NCI-H2081 treated with DMSO at 0.1 percent for 48 hours (cell line): ENCODE measurements at places on chromosomes 12 and 14.

- DNase-seq, result no peak
Observed at GRCh38 chr12:14948672-14949071, 10.3 kb upstream of the ERP27 start.

DNA sequence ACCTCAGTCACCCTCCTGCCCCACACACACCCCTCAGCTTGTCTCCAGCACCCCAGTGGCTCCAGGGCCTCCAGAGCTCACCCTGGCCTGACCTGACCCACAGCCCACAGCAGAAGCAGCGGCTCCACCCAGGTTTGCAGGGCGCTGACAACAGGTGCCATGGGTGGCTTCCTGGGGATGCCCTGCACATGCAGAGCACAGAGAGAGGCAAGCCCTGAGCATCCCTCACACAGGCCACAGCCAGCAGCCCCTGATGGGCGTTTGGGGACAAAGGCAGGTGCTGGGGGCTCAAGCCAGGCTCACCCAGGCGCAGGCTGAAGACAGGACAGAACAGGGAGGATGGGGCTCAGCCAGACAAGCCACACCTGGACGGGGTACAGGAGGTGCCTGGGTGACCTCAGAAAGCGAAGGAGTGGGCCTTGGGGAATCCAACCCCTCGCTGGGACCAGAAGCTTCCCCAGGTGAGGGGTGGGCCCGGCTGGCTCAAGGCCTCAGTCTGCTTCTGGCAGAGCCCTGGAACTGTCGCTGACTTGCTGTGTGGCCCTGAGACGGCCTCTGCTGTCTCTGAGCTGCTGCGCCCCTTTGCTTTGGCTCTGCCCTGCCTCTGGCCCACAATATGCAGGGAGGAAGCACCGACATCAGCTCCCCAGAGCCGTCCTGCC lies 10.6 kb downstream of the ARL6IP4 start:
- DNase-seq, result no peak

DNA sequence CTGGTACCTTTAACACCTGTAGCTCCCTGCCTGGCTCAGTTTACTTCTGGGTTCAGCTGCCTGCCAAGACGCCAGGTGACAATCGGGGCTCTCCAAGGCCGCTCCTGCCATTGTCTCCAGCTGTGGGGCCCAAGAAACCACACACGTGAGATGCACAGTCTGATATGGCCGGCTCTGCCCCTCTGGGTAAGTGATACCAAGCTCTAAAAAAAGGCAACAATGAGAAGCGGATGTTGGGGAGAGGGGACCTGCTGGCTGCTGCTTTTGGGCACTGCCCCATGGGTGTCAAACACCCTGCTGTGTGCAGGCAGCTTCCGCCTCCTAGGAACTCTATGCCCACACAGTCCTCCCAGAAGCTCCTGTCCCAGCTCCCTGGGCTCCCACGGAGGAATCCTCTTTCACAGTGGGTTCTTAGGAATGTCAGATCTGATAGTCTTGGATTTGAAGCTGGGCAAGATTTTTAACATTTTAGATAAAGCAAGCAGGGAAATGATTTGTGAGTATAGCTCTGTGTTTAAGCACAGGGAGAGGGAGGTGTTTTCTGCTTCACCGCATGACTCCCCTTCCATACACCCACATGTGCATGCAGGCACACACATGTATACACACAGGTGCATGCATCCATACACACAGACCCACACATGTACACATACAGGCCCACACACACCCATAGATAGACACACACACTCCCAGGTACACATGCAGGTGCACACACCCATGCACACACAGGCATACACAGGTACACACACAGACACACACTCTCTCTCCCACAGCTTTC lies 1135.8 kb downstream of the BCL11B start:
- no peak for DNase-seq

DNA sequence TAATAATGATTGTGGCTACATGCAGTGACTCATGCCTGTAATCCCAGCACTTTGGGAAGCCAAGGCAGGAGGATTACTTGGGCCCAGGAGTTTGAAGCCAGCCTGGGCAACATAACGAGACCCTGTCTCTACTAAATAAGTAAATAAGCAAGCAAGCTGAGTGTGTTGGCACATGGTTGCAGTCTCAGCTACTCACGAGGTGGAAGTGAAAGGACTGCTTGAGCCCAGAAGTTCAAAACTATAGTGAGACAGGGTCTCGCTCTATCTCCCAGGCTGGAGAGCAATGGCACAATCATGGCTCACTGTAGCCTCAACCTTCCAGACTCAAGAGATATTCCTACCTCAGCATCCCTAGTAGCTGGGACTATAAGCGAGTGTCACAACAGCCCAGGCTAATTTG lies 64.7 kb downstream of the RPS6KA5 start:
- DNase-seq, result no peak

- no peak for DNase-seq
Observed at GRCh38 chr12:4566474-4566873, 4.5 kb downstream of the DYRK4 start.

- DNase-seq, result no peak
Observed at GRCh38 chr14:50675597-50675996, 7.5 kb upstream of the SAV1 start.

DNA sequence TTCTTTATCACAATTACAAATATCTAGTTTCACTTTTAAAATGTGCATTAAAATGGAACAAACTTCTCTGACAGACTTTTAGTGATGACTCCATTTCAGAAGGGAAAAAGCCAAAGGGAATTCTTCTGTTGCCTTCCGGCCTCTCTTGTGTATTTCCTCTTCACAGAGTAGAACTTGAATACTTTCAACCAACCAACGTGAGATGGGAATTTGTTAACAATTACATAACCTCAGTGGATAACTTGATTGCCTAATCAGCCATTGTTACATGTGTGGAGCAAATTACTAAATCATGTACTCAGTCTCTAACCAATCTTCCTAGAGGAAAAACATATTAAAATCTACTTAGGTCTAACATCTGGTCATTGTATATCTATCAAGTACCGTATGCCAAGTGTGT lies 291.1 kb downstream of the SYT1 start:
- DNase-seq, result no peak

DNA sequence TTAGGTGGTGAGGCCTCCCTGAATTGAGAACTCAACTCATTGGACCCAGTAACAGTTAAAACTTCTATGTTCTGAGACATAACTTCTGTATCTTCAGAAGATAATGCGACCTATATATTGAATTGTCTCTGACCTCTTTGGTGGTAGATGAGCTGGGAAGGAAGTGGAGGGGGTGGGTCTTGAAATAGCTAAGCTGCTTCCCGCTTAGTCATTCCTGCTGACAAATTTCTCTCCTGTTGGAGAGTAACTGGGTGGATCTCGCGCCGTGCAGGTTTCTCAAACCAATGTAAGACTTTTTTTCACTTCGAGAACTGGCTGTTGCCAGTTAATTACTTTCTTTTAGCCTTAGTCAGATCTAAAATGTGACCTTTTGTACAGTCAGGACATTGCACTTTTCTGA lies 100.8 kb downstream of the PPHLN1 start:
- DNase-seq, result no peak

GRCh38 chr14:105088812-105089745 lies 23.8 kb upstream of the GPR132 start:
- DNase-seq, result no peak

DNA sequence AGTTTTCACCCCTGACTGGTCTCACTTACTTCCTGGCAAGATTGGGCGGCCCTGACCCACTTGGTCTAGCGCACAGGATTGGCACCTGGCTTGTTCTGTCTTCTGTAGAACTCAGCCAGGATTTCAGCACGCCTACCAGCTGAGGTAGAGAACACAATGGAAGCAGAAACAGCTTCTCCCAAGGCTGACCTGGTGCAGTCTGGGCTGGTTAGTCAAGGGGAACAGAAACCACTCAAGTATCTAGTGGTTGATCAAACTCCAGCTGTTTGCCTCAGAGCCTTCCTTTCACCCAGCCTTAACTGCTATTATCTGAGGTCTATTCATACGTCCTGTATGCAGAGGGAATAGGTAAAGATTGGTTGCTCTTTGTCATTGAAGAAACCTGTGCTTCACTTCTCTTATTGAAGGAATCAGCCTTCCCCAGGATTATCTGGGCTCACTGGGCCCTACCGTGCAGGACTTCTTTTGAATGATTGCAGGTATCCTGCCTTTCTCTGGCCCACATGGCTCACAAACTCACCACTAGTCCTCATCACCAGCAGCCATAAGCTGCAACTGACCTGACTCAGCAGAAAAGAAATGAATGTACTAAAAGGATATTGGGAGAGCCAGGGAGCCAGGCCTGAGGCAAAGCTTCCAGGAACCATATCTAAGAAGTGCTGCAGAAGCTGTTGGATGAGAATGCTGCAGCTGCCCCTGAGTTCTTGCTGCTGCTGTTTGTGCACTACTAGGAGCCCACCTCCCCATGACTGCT lies 2.5 kb upstream of the PLEKHD1 start:
- DNase-seq, result no peak

GRCh38 chr14:85334316-85334715 lies 195.6 kb upstream of the FLRT2 start:
- no peak for DNase-seq

GRCh38 chr12:10366875-10367274 lies 23.0 kb downstream of the KLRK1 start:
- peak; percentile 65 for DNase-seq

- DNase-seq, result no peak
Observed at GRCh38 chr12:121925358-121925695, 6.9 kb downstream of the CFAP251 start.

- DNase-seq, result no peak
Observed at GRCh38 chr12:110896559-110896958, 23.8 kb downstream of the MYL2 start.

- no peak for DNase-seq
Observed at GRCh38 chr14:68589447-68590200, 203.2 kb downstream of the ZFP36L1 start.

GRCh38 chr12:50661300-50662115 lies 102.4 kb upstream of the ATF1 start:
- no peak for DNase-seq

GRCh38 chr14:72945356-72946027 lies 19.2 kb downstream of the DCAF4 start:
- DNase-seq, result no peak

GRCh38 chr14:49497725-49498348 lies 88.3 kb downstream of the RPS29 start:
- DNase-seq, result peak; percentile 47

DNA sequence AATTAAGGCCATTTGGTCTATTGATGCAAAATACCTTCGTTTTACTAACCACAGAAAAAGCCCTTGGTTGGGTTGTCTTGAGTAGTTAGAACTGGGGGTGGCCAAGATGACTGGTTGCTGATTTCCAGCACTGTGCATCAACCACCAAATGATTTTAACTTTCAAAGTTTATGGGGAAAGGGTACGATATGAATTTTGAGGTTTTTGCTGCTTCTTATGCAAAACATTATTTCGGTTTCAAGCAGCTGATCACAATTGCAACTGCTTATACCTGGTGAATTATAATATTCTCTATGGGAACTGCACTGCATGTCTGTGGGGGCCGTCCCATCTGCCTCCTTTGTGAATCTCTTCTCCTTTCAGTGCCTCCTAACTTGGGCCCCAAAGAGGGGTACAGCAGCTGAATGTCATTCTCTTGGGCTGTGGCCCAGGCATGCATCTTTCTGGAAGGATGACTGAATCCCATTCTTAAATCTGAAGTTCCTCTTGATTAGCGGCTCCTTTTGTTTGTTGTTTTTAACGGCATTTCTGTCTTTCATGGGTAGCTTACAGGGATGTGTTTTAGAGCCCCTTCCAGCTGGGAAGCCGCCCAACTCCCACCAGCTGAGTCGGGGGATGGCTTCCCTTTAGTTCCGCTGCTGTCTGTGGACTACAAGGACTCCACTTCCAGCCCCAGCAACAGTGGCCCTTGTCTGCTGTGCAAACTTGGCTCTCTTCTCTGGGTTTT lies 479.8 kb downstream of the ZFP36L1 start:
- no peak for DNase-seq

DNA sequence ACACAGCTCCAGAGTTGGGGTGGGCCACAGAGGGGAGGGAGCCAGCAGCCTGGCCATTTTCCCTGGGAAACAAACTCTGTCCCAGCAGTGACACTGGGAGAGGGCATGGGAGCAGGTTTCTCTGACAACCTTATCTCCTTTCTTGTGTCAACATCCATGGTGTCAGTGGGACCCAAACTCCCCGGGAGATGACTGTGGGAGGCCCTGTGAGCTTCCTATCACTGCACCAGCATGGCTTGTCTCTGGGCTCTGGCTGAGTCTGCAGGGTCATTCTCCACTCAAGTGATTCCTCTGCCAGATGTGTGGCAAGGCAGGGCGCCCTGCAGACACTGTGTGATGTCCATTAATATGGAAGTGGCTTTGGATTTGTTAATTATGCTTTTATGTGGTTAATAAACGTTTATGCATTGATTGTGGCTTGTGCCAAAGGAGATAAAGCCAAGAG lies 10.1 kb downstream of the LRTM2 start:
- no peak for DNase-seq

GRCh38 chr14:103057372-103058163 lies at the start of gene CDC42BPB:
CDC42BPB (minus strand) TSS chr14:103057549; CDS start chr14:103057173, 376 bp downstream.
- DNase-seq, result peak; percentile 10

DNA sequence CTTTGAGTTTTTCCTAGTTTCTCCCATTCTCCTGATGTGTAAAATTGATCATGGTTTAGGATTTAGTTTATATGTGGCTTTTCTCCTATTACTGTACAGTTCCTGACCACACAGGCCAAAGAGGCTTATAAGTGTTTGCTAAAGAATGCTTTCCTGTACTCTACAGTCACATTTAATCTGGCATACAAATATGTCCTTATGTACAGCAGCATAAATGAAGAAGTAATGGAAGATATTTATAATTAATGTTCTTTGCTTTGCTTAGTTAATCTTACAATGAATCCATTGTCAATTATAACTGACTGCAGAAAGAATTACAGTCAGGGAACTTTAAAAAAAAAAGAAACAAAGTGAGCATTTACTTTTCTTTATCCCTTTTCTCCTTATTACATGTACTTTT lies 293.9 kb downstream of the KCNC2 start:
- no peak for DNase-seq

DNA sequence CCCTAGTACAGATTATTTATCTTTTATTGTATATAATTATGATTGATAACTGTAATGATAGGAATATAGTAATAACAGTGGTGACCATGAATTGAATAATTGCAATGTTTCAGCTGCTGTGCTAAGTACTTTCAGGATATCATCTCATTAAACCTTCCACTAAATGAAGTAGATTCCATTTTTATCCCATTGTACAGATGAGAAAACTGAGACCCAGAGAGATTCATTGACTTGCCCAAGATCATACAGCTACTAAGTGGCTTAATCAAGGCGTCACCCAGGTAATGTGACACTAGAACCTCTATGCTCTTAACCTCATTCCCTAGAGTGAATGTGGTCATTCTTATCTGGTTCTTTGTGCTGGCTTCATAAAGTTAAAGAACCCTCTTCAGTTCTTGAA lies 124.6 kb downstream of the KTN1 start:
- DNase-seq, result no peak
